ENCODE measurements at places on chromosomes 12 and 14.

DNA sequence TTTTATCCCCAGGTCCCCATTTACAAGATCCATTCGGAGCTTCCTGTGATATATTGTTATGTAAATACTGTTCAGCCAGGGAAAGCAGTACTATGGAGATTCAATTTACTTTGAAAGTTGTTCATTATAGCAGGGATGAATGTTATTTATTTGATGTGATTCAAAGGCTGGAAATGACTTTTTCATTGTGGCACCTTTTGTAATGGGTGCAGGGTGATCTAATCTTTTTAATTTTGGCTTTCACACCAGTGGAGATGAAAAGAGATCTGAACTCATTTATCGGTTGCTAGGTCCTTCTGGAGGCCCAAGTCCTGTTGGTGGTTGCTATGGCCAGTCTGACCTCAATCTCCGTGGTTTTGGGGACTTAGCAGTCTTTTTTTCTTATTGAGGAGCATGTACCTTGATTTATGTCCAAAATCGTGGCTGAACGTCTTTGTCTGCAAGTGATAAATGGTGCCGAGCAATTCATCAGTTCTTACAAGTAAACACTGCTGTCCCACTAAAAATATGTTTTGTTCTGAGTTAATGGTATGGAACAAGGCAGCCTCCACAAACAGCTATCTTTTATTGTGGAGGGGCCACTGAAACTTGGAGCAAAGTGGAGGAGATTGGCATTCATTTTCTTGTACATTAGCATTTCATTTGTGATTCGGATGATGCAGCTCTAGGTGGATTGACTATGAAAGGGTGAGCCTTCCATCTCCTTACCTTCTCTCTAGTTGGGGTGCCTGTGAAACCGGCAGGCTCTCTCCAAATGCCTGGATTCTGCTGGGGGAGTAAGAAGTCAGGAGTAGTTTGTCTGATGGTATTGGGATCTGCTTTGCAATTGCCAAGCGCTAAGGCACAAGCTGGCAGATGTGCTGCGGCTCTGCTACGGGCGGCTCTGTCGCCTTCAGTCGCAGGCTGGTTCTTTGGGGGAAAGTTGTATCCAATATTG lies 2.0 kb downstream of the RMST start:
- DNase-seq: no peak

- no peak for DNase-seq
Measured at GRCh38 chr14:100359881-100360280, 36.7 kb downstream of the SLC25A47 start.

GRCh38 chr12:94123127-94123526 lies 25.2 kb upstream of the PLXNC1 start:
- no peak for DNase-seq

DNA sequence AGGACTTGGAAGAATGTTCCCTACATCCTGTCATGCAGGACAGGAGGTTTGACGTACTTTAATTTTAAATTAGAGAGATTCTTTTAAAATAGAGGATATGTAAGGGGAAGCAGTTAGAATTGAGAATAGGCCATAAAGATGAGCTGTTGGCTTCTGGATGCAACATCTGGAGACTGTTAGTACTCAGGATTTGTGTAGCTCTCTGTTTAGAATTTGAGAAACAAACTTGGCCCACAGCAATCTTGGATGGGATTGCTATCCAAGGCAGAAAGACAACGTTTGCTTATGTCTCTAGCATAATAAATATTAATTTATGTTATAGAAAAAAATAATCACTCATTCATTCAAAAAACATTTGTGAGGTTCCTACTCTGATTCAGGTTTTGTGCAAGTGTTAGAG lies 398.4 kb upstream of the NOVA1 start:
- DNase-seq: no peak

DNA sequence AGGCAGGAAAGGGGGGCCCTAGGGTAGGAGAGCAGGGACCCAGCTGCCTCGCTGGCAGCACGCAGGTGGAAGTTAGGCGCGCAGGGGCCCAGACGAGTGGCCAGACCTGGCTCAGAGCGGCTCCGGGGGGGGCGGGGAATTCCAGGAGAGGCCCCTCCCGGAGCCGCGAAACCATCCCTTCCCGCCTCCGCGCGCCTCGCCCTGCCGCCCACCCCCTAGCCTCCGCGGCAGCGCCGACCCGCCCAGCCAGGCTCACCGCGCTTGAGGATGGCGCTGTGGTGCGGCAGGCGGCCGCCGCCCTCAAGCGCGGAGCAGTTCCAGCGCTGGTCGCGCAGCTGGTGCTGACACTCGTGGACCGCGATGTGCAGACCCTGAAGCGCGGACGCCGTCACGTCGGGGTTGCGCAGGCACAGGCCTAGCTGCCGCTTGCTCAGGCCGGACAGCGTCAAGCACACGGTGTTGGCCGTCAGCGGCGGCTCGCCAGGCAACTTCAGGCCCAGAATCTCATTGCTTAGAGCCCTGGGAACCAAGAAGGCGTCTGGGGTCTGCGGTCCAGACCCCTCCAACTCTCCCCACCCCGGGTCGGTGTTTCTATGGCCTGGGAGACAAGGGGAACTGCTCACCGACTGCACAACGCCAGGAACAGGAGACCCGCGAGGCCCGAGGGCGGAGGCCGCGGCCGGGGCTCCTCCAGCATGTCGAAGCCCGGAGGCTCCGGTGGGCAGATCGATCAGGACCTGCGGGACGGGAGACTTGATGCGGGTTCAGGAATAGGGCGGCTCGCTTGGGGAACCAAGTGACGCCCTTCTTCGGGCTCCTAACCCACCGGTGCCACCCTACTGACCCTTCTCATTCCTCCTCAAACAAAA lies 1.5 kb downstream of the WNT10B start:
- DNase-seq: no peak

DNA sequence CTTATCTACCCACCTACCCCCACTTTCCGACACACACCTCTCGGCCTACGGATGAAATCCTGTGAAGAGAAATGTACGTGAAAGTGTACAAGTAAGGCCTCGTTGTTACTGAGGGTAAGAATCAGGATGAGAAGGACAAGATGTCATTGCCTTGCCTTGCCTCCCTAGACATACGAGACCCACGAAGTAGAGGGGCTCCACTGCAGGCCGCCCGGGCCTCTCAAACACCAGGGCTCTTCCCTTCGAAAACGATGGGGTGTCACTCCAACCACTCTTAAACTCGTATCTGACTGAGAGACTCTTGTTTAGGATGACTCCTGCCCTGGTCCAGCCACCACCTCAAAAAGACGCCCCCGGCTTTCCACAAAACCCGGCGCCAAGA lies 498 bp downstream of the RACGAP1 start:
- no peak for DNase-seq

All from hematopoietic multipotent progenitor cell treated with erythropoietin and hydrocortisone succinate and interleukin-3 and kit ligand, for 17 days (in vitro differentiated cells).